ENCODE measurements at places on chromosomes 6 and 20. TPM values are rescaled to one million over a fixed set of nuclear protein-coding genes. Genes with fewer than 3 reads are reported as not detected.

DNA sequence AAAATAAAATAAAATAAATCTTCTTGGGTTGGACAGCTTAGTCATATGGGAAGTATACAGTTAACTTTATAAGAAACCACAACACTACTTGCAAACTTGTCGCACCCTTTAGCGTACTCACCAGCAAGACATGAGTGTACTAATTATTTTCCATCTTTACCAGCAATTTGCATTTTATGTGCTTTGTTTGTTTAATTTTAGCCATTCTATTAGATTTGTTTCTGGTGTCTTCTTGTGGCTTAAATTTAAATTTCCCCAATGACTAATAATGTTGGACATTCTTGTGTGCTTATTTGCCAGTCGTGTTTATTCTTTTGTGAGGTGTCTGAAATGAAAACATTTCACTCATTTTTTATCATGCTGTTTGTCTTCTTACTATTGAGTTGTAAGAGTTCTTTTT lies 1172.2 kb upstream of the CITED2 start:
- no peak for DNase-seq

ADGRF5 gene
- 15.0 TPM for polyA plus RNA-seq

PTCHD4 gene
- polyA plus RNA-seq = not detected

SIRPD gene
- not detected for polyA plus RNA-seq

PNLDC1 gene
- 0.13 TPM for polyA plus RNA-seq

SCUBE3 gene
- 0.04 TPM for polyA plus RNA-seq

DNA sequence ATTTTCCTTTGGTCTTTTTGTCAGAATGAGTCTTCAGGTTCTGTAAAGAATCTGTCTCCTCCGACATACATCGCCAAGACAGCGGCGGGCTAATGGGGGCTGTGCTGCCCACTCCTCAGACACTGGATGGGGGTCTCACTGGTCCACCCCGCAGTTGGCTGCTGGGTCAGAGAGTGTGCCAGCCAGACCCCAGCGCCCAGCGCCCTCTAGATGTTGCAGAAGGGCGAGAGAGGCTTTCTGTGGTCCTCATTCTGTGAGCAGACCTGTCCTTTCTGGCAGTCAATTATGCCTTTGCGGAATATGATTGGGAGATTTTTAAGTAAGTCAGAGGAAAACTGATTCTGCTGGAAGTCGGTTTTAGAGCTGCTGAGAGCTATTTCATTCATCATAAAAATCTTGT lies 7.8 kb upstream of the CCR6 start:
- no peak for DNase-seq

TCF15 gene
- 3.0 TPM for polyA plus RNA-seq

DNA sequence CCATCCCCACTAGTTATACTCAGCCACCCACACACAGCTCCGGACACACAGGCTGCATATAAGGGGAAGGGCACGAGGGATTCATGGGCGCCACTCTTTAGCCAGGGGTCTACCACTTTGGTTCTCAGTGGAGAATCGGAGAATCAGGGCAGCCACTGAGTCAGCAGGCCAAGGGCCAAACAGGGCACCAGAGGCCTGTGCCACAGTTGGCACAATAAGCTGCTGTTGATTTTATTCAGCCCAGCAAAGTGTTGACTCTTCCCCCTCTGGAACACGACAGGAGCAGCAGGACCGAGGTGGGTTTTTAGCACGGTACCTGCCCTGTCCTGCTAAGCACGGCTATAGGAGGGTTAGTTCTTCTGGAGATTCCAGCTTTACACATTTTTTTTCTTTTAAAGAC lies 48.3 kb downstream of the GJA10 start:
- no peak for DNase-seq

DNA sequence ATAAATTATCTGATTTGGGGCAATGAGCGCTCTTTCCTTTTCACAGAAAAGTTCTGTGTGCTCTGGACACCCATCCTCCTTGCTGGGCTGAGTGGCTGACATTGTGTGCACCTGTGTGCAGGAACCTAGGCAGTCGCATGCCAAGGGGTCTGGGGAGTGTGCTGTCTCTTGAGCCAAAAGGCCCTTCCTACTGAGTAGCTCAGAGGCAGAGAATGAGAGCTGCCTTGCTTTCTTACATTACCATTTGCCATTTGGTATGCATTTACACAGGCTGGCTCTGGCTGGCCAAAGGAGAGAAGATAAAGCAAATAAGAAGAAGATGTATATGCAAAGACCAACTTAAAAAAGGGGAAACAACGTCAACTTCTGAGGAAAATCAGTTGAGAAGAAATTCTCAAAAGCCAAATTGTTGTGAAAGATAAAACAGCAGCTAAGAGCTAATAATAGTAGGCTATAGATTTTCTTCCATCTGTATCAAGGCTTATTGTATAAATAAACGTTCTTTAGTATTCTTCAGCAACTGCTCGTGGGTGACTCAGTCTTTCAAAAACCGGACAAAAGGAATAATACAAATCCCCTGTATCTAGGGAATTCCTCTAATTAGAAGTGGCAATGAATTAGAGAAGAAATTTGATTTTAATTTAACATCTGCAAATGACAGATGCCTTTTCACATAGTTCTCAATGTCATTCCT lies 121.9 kb downstream of the INSM1 start:
- no peak for DNase-seq

DNA sequence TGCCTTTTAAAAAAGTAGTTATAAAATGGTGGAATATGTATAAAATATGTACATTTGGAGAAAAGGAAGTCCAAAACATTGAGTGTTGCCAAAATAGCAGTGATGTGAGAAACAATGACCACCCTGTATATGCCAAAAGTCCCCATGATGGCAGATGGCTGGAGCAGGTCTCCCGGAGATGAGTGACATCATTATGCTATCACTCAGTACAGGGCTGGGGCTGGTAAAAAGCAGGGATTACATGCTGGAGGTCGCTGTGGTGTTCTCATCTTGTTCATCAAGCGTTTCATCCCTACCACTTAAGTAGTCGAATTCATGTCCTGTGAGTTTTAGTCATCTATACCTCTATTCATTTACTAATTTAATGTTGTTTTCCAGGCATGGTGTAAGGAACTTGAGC lies 315.3 kb upstream of the SLC35B3 start:
- no peak for DNase-seq

- peak; percentile 52 for DNase-seq
Measured at GRCh38 chr6:37017606-37018197, 12.2 kb downstream of the FGD2 start.

DNA sequence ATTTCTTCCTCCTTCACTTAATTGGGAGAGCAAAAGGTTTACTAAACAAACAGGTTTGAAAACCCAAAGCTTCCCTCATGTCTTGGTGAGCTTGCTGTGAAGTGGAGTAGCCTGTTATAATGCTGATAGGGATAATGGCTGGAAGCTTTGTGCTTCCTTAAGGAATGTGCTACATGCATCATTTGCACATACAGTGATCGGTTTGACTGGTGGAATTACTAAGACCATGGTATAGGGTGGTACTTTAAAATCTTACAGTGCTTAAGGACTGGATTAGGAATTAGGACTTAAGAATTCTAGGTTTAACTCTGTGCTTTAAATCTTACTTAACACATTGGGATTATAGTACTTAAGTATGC lies 75.7 kb downstream of the ARID1B start:
- DNase-seq = no peak

GRCh38 chr20:10005885-10006284 lies 28.9 kb upstream of the ANKEF1 start:
- DNase-seq = no peak

GSTA3 gene
- polyA plus RNA-seq = not detected

GRCh38 chr6:133673056-133673455 lies 215.9 kb upstream of the TCF21 start:
- DNase-seq = no peak

DNA sequence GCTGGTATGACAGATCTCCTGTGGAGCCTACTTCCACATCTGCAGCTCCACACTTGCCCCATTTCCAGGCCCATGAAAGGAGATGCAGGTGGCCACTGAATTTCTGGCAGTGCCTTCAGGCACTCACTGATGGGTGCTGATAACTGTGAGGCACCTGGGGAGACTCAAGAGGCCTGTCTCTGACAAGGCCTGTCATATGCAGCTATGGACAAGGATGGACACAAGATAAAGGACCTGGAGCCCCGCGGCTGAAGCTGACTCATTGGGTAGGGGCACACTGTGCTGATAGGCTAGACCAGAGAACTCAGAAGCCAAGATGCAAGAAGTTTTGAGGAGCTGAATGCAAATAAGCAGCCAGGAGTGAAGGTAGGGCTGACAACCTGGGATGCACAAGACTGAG lies 81.0 kb upstream of the LRFN2 start:
- DNase-seq = no peak

NOX3 gene
- polyA plus RNA-seq = not detected

- no peak for DNase-seq
Measured at GRCh38 chr6:111445861-111446267, 37.2 kb downstream of the REV3L start.

DNA sequence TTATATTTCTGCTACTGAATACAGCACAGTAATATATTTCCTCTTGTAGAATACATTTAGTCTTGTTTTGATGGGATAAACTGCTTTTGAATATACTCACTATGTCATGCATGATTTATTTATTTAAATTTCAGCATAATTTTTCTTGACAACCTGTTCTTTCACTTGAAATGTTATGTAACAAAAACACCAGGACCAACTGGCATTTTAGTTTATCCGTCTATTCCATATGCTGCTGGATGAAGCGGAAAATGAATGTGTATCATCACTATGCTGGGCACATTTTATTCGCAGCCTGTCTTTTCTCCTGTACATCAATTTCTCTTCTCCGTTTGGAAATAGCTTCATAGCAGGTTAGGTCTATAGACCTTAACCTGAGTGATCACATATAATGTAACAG lies 206.8 kb upstream of the PLCB4 start:
- no peak for DNase-seq

GRCh38 chr6:107625264-107625663 lies 135.3 kb downstream of the SOBP start:
- no peak for DNase-seq

ZNF831 gene
- 0.04 TPM for polyA plus RNA-seq

DNA sequence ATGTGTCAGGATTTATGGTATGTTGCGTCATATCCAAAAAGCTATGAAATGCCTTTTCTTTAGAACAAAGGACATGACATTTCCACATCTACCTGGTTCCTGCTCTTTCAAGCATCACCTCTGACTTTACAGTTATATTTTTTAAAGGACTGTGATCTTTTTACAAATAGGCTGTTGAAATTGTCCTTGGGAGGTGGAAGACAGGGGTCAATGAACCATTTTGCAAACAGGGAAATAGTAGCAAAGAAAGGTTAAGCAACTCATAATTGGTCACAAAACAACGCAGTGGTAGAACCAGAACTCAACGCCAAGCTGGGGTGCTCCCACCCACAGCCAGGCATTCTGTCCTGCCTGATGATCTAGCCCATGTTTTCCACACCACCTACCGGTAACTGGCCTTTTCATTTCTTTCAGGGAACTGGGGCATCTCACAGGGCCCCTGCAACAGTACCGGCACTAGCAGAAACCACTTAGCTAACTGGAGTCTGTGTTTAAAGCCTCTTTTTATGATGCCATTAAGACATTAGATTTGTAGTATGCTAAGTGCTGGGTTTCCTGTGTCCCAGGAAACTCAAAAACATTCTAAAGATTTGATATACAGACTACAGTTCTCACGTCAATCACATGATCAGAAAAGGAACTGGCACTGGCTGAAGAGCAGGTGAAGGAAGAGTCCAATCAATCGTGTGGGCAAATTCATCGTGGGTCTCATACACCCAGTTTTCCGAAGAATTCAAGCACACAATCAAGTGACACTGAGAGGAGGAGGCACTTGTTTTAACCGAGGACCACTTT lies 13.9 kb downstream of the ZNF217 start:
- DNase-seq = no peak

DNA sequence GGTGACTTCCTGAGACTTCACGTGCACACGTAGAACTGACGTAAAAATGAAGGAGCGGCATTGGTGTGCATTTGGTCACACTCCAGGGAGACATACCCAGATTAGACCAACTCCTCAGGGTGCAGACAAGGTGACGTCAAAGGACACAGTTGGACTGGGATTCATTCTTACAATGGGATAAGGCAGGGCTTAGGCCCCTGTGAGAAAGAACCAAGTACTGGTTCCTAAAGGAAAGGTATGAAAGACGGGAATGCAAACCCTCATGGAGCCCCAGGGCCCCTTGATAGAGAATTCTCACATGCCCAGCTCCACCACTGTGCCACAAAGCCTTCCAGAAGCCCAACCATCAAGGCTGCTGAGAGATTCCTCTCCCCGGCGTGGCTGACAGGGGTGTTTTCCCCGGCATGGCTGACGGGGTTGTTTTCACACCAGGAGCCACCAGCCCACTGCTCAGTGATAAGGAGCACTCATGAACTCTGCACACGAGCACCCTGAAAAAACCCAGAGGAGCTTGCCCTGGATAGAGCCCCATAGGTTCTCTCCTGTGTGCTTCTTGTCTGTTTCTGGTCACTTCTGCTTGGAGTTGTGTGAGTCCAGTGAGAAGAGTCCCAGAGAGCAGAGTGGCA lies 90.1 kb downstream of the CAP2 start:
- DNase-seq = no peak

DNA sequence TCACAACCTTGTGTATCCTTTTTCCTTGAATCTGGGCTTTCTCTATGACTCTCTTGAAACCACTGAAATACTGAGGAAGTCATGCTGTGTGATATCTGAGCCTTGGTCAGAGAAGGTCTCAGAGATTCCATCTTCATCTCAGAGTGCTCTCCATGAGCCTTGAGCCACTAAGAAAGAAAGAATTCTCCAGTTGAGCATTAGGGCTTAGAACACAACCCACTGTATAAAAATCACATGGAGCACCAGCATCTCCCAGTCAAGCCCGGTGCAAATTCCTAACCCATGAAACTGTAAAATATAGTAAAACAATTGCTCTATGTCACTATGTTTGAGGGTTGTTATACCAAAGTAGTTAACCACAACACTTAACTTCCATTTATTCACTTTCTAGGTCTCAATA lies 181.4 kb downstream of the MOXD1 start:
- no peak for DNase-seq

GRCh38 chr6:136510782-136511181 lies 39.4 kb downstream of the MAP7 start:
- DNase-seq = no peak

LCA5 gene
- 0.48 TPM for polyA plus RNA-seq

TXLNB gene
- polyA plus RNA-seq = 32.1 TPM

DNA sequence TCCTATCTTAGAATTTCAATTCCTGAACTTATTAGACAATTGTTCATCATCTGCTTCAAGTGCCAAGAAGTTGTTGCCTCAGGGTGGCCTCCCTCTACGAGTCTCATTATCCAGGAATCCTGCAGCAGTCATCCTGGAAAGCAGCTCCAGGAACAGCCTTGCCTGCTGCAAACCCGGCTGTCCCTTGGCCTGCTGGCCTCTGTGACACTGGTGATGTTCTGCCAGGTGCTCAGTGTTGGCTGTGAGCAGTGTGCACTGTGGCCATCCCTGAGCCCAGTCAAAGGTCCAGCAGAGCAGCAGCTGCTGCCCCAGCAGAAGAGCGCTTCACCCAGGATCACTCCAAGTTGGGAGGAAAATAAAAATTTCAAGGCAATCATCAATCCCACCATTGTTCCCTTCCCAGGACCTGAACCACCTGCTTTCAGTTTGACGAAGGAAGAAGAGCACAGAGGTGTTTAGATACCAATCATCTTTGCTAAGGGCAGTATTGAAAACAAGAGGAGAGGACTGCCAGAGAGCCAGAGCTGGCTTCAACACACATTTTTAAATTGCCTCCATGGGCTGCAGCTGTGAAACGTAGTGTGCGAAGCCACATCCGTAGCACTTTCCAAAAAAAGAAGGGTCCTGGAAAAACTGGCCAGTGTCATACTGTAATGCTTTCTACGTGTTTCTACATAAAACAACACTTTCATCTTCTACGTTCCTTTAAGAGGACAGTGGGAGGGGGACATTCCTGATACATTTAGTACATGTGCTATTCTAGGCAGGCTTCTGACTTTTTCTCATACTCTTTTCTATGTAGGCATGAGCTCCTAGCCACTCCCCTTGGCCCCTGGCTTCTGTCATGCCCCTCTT lies 7.2 kb upstream of the FAM50B start:
- peak; percentile 90 for DNase-seq

- no peak for DNase-seq
Measured at GRCh38 chr6:135195522-135195921, 14.4 kb downstream of the MYB start.

Data from psoas muscle (tissue), 8 donors.